ENCODE measurements at places on chromosomes 7 and 10. TPM values are rescaled to one million over a fixed set of nuclear protein-coding genes. Genes with fewer than 3 reads are reported as not detected.

DNA sequence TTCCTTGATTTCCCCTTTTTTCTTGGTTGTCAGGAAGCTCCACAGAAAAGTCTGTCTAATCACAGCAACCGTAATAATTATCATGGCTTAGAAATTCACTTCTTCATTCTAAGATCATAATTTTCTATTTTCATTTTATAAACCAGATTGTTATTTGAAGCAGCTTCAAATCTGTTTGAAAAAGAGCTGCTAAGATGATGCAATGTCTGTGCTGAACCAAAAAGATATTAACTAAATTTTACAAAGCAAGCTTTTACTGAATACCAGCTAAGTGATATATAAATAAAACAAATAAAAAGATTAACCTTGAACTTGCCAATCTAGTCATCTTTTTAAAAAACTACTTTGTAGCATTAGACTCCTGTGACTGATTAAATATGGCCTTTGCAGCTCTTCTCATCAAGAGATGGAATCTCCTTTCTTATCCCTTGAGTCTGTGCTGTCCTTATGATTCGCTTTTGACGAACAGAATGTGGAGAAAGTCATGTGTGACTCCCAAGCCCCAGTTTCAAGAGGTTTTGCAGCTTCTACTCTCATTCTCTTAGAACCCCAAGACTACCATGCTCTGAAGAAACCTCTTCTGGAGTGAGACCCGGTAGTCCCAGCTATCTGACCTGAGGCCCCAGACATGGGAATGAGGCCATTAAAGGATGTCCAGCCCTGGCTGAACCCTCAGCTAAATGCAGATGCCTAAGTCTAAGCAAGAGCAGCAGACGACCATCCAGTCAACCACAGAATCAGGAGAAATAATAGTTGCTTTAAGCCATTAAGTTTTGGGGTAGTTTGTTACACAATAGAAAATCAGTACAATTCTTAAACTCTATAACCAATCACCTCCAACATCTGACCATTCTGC is 14.4 kb downstream of the NAMPT start:
- no peaks in the 10 kb centered on the region for H3K27me3 ChIP-seq
- no peaks in the 10 kb centered on the region for H3K36me3 ChIP-seq
- DNase-seq = no peak
- H3K4me1 ChIP-seq = no peaks in the 10 kb centered on the region

GRCh38 chr10:49633327-49634068 is 19.7 kb downstream of the CHAT start:
- H3K27me3 ChIP-seq = no peaks in the 10 kb centered on the region
- no peaks in the 10 kb centered on the region for H3K4me1 ChIP-seq
- H3K36me3 ChIP-seq = no peaks in the 10 kb centered on the region
- no peak for DNase-seq
- no peak overlapping the region for H3K27ac ChIP-seq
- no peak overlapping the region for H3K4me3 ChIP-seq

GRCh38 chr10:80356563-80356988 is at the start of the genes DYDC1 and DYDC2:
TSS of gene DYDC1 (minus strand) at chr10:80356755. CDS start at chr10:80352601, 4,154 bp downstream.
TSS of gene DYDC2 (plus strand) at chr10:80356781. CDS start at chr10:80362444, 5,663 bp downstream.
- peaks cover 9% of the 10 kb centered on the region for H3K4me1 ChIP-seq
- no peak within 1 kb of the TSS for H3K27ac ChIP-seq
- peak within 1 kb of the TSS; percentile 31 for H3K4me3 ChIP-seq
- no peaks in the 10 kb centered on the region for H3K36me3 ChIP-seq
- peak; percentile 52 for DNase-seq
- H3K27me3 ChIP-seq = peaks cover 17% of the 10 kb centered on the region

DNA sequence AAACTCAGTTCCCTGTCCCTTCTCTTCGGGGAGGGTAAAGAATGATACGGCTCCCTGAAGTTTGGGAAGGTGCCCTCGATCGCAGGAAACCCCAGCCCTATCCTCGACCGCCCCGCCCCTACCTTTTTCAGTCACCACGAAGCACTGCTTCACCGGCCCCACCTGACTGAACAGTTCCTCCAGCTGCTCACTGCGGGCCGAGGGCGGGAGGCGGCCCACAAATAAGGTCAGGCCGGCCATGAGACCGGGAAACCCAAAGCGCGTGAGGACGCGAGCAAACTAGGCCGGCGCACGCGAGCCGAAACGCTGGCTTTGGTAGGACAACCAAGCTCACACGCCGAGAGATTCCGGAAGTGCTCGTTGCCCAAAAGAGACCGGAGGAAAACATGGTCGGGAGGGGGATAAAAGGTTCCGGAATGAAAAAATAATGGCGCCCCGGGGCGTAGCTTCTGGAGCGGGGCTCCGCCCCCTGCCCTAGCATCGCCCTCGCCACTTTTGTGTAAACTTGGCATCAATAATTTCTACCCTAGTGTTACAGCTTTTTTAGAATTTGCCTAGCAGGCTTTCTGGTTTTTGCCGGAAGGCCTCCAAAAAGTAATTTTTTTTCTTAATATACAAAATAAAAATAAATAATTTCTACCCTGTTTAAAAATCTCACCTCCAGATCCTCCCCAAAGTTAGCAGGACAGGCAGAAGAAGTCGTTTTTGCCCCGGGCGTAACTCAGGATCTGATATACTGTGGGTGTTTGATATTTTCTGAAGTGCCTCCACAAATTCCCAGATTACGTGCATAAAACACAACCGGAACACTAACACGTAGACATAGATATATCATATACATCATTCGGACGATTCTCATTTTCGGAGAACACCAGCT is at the start of gene RBM28:
Gene RBM28 (minus strand): TSS at position 355 of the 877 bp plus-strand sequence. CDS start 115 bp downstream, at position 240.
- peak within 1 kb of the TSS; percentile 71 for H3K4me3 ChIP-seq
- peak within 1 kb of the TSS; percentile 87 for H3K27ac ChIP-seq
- H3K4me1 ChIP-seq = peaks cover 13% of the 10 kb centered on the region
- H3K27me3 ChIP-seq = peaks cover under 1% of the 10 kb centered on the region
- peaks cover 13% of the 10 kb centered on the region for H3K36me3 ChIP-seq

DNA sequence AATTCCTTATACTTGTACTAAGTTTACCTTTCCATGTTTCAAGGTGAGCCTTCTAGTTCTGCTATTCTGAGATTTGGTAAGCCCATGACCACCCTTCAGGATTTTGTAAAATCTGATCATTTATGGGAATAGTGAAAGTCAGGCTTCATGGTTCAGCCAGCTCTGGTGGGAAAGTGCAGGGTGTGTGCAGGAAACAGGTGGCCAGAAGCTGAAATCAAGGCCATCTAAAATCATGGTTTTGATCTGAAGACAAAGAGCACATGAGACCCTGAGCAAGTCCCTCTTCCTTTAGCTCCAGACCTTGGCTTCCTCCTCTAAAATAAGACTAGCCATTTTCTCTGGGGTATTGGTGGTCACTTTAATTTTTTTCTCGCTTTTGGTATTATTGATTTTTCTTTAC is 91.3 kb downstream of the CALD1 start:
- DNase-seq = no peak
- H3K27ac ChIP-seq = no peak overlapping the region
- H3K4me1 ChIP-seq = peaks cover 6% of the 10 kb centered on the region

GRCh38 chr7:71112436-71112835 is 19.5 kb upstream of the GALNT17 start:
- no peaks in the 10 kb centered on the region for H3K27me3 ChIP-seq
- H3K4me3 ChIP-seq = no peak overlapping the region
- no peaks in the 10 kb centered on the region for H3K4me1 ChIP-seq

- H3K4me1 ChIP-seq = no peaks in the 10 kb centered on the region
- H3K27ac ChIP-seq = no peak overlapping the region
- no peaks in the 10 kb centered on the region for H3K27me3 ChIP-seq
- no peak overlapping the region for H3K4me3 ChIP-seq
- no peak for DNase-seq
Measured at GRCh38 chr10:84933402-84933801, 605.0 kb downstream of the CCSER2 start.

DNA sequence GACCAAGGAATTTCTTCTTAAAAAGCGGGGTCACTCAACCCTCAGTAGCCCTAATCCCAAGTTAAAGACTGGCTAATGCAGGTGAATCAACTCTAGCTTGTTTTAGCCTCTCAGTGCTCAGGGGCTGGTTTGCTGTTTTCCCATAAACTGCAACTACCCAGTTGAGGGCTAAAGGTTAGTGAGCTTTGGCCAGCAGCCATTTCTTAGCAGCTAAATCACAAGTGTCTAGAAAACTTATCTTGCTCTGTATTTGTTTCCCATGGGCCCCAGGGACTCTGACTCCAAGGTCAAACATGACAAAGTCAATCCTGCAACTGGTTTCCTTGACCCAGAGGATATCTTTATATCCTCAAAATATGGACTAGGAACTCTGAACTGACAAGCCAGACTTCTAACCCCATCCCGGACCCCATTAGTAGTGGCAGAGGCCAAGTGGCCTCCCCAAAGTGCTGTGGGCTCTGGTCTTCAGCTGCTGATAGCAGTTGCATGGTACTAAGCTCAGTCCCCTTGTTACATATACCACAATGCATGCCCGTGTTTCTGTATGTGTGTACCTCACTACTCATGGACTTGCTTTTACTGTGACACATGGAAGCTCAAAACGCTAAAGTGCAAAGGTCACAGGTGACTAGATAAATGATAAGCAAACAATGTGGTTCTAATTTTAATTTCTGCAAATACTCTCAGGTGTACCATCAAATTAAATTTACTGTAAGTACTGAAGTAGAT is 793.0 kb upstream of the IGFBP3 start:
- no peaks in the 10 kb centered on the region for H3K27me3 ChIP-seq
- no peaks in the 10 kb centered on the region for H3K4me1 ChIP-seq
- H3K4me3 ChIP-seq = no peak overlapping the region
- H3K36me3 ChIP-seq = no peaks in the 10 kb centered on the region

DNA sequence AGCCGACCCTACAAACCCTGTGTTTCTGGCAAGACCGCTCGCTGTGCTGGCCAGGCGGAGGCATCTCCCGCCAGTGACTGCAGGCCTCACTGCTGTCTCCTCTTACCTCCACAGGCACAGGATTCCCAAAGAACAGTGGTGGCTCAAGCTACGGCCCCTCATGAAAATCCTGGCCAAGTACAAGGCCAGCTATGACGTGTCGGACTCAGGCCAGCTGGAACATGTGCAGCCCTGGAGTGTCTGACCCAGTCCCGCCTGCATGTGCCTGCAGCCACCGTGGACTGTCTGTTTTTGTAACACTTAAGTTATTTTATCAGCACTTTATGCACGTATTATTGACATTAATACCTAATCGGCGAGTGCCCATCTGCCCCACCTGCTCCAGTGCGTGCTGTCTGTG is 36.2 kb downstream of the PITRM1 start:
- no peak overlapping the region for H3K4me3 ChIP-seq
- peaks cover 100% of the 10 kb centered on the region for H3K36me3 ChIP-seq
- H3K4me1 ChIP-seq = no peaks in the 10 kb centered on the region
- no peak overlapping the region for H3K27ac ChIP-seq
- no peaks in the 10 kb centered on the region for H3K27me3 ChIP-seq

- peaks cover 23% of the 10 kb centered on the region for H3K4me1 ChIP-seq
- no peaks in the 10 kb centered on the region for H3K27me3 ChIP-seq
- H3K36me3 ChIP-seq = no peaks in the 10 kb centered on the region
- no peak for DNase-seq
- H3K27ac ChIP-seq = no peak overlapping the region
Measured at GRCh38 chr10:35399414-35400009, 63.2 kb downstream of the CCNY start.

GRCh38 chr10:50033481-50033880 is 34.3 kb upstream of the WASHC2A start:
- H3K27ac ChIP-seq = no peak overlapping the region
- no peaks in the 10 kb centered on the region for H3K4me1 ChIP-seq
- no peak for DNase-seq
- no peaks in the 10 kb centered on the region for H3K27me3 ChIP-seq
- no peak overlapping the region for H3K4me3 ChIP-seq

Gene LEP
- 0.15 TPM for total RNA-seq

DNA sequence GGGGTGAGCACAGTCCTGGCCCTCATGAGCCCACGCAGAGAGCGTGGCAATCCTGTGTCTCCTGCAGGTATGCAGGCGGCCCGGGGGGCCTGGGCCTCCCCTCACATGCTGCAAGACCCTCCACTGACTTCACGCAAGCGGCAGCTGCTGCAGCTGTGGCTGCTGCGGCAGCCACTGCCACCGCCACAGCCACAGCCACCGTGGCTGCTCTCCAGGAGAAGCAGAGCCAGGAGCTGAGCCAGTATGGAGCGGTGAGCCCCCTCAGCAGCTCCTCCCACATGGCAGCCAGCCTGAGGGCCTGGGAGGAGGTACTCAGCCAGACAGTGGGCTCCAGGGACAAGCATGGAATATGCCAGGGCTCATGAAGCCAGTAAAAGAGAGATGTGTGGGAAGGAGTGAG is 8.7 kb downstream of the ZMIZ2 start:
- DNase-seq = peak; percentile 77
- H3K27ac ChIP-seq = no peak overlapping the region
- peaks cover 38% of the 10 kb centered on the region for H3K4me1 ChIP-seq
- H3K4me3 ChIP-seq = no peak overlapping the region

Gene TSPAN12
- 48.8 TPM for total RNA-seq

DNA sequence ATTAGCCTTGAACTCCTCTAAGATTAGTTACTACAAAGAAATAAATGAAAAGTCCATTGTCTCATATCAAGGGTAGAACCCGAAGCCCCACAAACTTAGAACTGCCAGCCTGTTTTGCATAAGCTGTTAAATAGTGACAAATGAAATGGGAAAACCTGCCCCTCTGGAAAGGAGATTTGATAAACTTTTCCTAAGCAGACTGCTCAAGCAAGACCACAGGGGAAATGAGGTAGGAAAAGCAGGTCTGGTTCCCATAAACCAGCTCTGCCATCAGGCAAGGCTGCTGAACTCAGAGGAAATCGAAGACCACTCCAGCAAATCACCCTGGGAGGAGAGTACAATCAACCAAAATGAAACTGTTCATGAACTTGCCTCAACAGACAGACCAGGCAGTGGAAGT is 181.5 kb upstream of the AOAH start:
- H3K4me1 ChIP-seq = no peaks in the 10 kb centered on the region
- H3K27me3 ChIP-seq = no peaks in the 10 kb centered on the region
- H3K36me3 ChIP-seq = no peaks in the 10 kb centered on the region
- no peak for DNase-seq
- no peak overlapping the region for H3K27ac ChIP-seq

All from left lung (tissue), 14 donors.